Smooth muscle cell of trachea (primary cell): ENCODE measurements at places on chromosomes 11 and 22. TPM values are rescaled to one million over a fixed set of nuclear protein-coding genes. Genes with fewer than 3 reads are reported as not detected.

The TMEM135 gene
- 46.3 and 108 TPM in 2 replicates for total RNA-seq

The NCAM1 gene
- total RNA-seq, result 0.15 TPM in 1 of 2 replicates, not detected in the other

The TRIM48 gene
- total RNA-seq, result not detected in 2 replicates

The SOX10 gene
- not detected in 2 replicates for total RNA-seq

The FAM111B gene
- 0.17 and 8.7 TPM in 2 replicates for total RNA-seq

The RAB39A gene
- not detected in 2 replicates for total RNA-seq

The KCNJ1 gene
- total RNA-seq, result under 0.01 and 0.17 TPM in 2 replicates

The LGALS12 gene
- not detected in 2 replicates for total RNA-seq

The OR5B2 gene
- total RNA-seq, result not detected in 2 replicates

The ASPHD2 gene
- total RNA-seq, result 0.87 and 2.2 TPM in 2 replicates

The MMP8 gene
- under 0.01 and 0.33 TPM in 2 replicates for total RNA-seq

The MED19 gene
- total RNA-seq, result 12.4 and 20.7 TPM in 2 replicates

The MMP3 gene
- 9.5 and 13.4 TPM in 2 replicates for total RNA-seq

The CBLIF gene
- not detected in 2 replicates for total RNA-seq

The CRYBA4 gene
- not detected in 2 replicates for total RNA-seq

The GLB1L3 gene
- not detected in 2 replicates for total RNA-seq

The GGTLC3 gene
- total RNA-seq, result not detected in 2 replicates

The RFPL3 gene
- total RNA-seq, result not detected in 2 replicates

The ACRV1 gene
- total RNA-seq, result under 0.01 and 0.15 TPM in 2 replicates

The CASP5 gene
- not detected in 2 replicates for total RNA-seq

The PDE3B gene
- 12.1 and 14.8 TPM in 2 replicates for total RNA-seq

The MS4A15 gene
- total RNA-seq, result not detected in 2 replicates
